ENCODE measurements at places on chromosomes 6 and 20.

DNA sequence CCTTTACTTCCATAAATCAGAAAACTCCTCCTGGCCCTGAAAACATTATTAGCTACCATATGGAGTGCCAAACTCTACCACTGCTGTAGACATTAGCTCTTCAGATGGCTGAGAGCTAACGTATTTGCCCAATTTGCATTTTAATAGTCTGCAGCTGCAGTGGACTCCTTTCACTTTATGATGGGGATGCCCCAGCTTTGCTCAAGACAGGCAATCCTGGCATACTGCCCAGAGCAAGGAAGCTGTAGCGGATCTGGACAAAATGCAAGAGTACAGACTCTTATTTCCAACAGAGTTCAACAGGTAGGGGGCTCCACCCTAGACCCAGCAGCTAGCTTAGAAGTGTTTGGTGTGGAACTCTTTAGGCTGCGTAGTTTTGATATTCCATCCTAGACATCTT lies 246.7 kb downstream of the FOXC1 start:
- DNase-seq = no peak

GRCh38 chr6:170462366-170463020 lies 90.6 kb downstream of the PSMB1 start:
- DNase-seq = no peak

DNA sequence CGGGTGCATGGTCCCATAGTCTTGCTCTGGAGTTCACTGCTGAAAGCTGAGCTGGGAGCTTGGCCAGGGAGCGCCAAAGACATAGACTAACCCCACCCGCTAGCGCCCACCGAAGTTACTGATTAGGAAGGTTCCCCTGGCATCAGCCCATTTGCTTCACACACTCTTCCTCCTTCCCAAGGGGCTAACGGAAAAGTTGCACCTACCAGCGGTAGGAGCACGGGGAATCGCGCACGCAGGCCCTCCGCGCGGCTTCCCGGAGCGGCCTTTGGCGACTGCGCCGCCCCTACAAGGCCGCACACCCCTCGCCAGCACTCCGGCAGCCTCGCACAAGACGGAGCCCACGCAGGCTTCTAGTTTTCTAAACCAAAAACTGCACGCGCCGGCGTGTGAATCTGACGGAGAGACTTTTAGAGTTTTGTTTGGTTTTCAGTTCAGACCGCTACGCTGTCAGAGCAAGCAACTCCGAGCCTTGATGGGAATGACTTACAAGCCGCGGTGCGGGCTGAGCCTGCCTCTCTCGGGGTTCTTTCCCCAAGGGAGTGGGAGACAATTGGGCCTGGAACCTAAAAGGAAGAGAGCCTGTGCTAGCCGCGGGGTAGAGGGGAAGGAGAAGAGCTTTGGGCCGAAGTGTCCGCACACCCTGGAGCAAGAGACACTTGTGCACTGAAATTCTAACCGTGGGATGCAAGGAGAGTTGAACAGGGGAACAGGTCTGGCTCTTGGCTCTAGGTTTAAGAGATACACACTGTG lies 891 bp upstream of the POU3F2 start:
- DNase-seq = no peak

- no peak for DNase-seq
Measured at GRCh38 chr6:3136292-3137011, 17.9 kb downstream of the BPHL start.

DNA sequence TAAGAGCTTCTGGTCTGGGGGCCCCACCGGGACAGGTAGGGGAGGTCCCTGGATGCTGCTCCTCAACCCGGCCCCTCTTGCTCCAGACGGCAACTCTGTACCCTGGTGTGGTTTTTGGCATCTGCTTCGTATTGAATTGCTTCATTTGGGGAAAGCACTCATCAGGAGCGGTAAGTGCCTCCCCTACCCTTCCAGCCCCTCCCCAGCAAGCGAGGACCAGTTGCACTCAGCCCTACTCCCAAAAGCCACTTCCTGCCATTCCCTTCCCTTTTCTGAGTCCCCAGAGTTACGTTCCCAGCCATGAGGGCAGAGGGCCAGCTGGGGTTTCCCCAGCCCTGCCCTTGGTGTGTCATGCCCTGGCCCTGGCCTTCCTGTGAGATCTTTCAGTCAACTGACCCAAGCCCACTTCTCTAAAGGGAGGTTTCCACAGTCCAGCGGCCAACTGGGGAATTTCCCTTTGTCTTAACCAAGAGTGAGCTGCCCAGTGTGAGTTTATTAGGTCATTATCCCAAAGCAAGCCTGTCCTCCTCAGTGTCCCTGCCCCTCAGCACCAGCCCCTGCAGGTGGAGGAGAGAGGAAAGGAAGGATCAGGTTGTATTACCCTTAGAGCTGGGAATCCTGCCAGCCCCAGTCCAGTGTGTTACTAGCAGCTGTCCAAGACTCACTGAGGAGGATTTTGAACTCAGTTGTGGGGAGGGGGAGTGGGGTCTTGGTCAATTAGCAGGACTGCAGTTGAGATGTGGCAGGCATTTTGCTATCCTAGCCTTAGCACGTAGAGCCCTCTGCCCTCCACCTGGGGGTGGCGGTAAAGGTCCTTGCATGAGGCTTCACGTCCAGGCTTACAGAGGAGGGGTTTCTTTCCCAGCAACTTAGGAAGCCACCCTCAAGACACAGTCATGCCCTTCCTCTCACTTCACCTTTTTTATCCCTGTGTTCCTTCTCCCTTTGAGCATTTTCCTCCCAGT lies 45.8 kb downstream of the TM9SF4 start:
- DNase-seq = no peak

DNA sequence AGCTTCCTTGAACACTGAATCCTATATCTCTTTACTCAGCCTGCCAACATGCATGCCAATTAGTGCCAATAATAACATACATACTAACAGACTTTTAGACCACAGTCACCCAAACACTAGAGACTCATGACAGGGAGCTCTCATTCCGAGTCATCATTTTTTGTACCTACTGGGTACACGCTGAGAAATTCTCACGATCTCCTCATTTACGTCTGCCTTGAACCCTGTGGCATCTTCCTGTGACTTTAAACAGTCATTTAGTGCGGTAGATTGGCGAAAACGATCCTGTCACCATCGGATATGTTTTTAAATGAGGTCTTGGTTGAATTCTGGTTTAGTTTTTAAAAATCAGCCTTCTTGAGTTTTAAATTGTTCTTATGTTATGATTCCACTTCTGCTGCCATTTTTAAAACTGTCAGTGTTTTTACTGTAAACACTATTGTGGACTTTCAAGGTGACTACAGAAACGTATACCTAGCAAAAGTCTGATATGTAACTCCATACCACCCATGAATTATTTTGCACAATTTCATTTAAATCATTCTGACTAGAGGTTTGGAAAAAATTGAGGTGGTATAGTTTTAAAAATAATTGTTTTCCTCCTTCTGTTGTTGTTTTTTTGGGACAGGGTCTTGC lies 275.4 kb downstream of the TSHZ2 start:
- DNase-seq = no peak

- DNase-seq = no peak
Measured at GRCh38 chr6:39250507-39250906, 21.2 kb upstream of the KCNK5 start.

DNA sequence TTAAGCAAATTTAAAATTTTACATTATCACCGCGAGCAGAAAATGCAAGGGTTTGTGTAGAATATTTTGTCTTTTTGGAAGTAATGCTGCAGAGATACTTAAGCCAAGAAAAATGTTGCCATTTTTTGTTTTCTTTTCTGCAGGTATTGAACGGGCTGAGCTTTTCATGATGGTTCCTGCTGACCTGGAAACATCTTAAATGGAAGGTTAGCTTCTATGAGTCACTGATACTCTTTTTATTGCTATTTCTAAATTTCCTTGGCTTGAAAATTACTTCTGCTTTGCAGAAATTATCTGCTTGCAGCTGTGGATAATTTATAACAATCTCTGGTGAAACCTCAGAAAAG lies 12.7 kb downstream of the SYTL3 start:
- DNase-seq = no peak

- no peak for DNase-seq
Measured at GRCh38 chr6:42168650-42169049, 4.5 kb upstream of the GUCA1A start.

- DNase-seq = no peak
Measured at GRCh38 chr6:19032591-19033295, 645.6 kb downstream of the RNF144B start.

DNA sequence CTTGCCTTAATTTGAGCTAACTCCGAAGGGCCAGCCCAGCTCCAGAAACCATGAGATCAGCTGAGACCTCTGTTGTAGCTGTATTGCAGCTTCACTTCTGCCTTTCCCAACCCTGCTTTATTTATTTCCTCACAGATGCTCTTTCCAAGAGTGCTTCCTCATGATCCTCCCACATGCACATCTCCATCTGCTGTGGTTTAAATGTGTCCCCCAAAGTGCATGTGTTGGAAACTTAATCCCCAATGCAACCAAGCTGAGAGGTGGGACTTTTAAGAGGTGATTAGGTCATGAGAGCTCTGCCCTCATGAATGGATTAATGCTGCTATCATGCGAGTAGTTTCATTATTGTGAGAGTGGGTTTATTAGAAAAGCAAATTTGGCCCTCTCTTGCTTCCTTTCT lies 164.4 kb upstream of the TAB2 start:
- DNase-seq = no peak

DNA sequence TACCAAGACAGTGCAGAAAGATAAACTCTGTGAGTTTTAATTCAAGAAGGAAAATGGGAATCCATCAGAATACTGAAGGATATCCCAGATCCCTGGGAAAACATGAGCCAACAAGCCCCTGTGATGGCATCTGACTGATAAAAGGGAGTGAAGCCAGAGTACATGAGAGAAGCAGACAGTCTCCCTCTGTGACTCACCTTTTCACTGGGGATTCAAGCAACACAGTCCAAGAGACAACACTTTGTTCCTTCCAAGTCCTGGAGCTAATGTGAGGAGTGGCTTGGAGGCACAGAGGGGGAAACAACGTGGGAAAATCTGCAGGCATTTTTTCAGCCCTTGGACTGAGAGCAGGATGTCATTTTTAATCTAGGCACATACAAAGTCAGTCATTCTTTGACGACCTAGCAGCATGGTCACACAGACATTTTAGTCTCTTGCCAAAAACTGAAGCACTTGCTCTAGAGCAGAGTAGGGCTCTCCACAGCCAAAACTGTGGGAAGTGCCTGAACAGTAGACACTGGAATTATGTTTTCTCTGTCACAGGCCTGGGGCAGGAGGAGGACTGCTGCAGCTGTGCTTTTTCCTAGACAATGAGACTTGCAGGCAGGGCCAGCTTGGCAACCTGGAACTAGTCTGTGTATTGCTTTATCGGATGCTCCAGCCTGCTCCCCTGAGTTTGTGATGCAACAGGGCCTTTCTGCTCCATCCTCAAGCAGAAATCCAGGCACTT lies 465.0 kb upstream of the GJE1 start:
- DNase-seq = no peak

- DNase-seq = no peak
Measured at GRCh38 chr6:140001005-140001404, 626.6 kb upstream of the CITED2 start.

GRCh38 chr20:15795305-15796019 lies 777.8 kb downstream of the KIF16B start:
- DNase-seq = no peak

GRCh38 chr6:8760951-8761350 lies 325.6 kb upstream of the SLC35B3 start:
- no peak for DNase-seq

GRCh38 chr20:62732031-62732760 lies 23.6 kb downstream of the NTSR1 start:
- DNase-seq = no peak

DNA sequence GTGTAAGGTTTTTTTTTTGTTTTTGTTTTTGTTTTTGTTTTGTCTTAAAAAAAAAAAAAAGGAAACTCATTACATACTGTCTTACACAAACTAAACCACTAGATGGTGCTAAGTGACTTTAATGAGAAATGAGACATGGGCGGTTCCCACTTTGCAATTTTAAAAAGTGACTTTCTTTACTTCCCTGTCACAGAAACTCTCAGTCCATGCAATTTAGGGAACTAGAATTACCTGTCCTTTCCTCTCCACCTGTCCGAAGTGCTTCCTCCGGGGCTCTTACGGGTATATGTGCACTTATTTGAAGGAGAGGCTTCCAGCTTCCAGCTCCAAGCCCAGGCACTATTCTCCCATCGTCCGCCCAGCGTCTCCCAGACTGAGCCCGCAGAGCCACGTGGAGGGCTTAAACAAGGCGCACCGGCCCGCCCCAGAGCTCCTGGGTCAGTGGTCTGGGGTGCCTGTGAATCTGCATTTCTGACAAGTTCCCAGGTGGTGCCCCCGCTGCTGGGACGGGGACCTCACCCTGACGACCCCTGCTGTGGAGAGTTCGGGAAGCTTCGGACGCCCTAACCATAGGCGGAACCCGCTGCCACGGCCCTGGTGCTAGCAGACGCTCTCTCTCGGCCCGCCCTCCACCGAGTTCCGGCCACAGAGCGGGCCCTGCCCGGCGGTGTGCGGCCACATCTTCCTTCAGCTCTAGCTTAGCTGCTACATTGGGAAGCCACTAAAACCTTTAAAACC lies 26.1 kb downstream of the BFSP1 start:
- DNase-seq = no peak

DNA sequence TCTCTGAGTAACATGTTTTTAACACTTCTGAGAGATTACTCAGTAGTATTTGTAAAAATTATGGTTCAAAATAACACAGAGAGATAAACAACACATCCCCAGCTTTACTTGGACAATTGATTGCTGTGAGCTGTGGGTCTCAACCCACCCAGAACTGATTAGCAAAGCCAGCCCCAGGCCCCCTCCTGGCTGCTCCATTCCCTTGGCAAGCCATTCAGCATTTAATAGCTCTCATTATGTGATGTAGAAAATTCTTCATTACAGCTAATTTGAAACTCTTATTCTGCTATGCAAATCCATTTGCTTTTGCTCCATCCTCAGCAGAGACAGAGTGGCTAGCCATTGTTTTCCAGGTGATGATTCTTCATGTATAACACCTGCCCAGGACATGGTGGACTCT lies 16.6 kb upstream of the SIRT5 start:
- DNase-seq = no peak
